ENCODE measurements at places on chromosomes 11 and 22. TPM values are rescaled to one million over a fixed set of nuclear protein-coding genes. Genes with fewer than 3 reads are reported as not detected.

Gene SLC22A12
- total RNA-seq = not detected

GRCh38 chr11:84901991-84902390 is 725.2 kb downstream of the DLG2 start:
- DNase-seq = no peak

DNA sequence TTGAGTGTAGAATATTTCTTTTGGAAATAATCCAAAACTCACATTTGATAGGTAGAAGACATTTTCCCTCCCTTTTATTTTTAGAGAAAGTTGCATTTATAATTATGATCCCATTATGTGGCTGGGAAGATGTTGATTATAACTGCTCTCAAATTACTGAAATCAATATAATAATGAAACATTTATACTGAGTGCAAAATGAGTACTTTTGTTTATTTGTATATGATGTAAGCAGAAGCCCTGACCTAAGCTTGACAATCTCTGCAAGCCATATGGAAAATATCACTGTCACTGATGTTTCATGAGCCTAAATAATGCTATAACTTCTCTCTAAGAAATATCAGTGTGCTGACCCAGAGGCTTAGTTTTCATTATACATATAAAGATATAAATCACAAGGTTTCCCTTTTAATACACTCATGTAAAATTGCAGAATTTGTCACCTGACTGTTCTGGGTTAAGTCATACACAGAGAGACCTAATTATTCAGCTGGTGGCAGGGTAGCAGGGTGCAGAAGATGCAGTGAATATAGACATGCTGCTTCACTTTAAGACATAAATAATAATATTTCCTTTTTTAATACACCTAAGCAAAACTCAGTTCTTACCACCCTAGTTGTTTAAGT is 99.2 kb downstream of the BBOX1 start:
- no peak for DNase-seq

- peak; percentile 67 for DNase-seq
Measured at GRCh38 chr22:36702842-36703215, 723 bp downstream of the CACNG2 start.

DNA sequence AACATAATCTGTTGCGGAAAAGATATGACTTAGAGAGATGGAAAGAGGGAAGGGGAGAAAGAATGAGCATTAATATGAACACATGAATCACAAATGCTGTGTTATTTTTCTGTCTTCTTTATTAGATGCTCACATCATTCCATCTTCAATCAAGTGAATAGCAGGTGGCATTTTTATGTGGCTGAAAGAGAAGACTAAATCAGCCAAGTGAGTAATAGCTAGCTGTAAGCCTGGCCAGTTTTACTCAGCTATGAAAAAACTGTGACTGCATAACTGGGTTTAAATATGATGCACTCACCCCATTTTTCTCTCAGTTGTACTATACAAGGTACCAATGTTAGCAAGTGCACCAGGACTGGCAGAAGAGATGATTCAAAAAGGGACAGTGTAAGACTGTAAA is 571.1 kb downstream of the JRKL start:
- DNase-seq = no peak

- DNase-seq = no peak
Measured at GRCh38 chr11:5367448-5368074, 16.1 kb upstream of the OR51M1 start.

DNA sequence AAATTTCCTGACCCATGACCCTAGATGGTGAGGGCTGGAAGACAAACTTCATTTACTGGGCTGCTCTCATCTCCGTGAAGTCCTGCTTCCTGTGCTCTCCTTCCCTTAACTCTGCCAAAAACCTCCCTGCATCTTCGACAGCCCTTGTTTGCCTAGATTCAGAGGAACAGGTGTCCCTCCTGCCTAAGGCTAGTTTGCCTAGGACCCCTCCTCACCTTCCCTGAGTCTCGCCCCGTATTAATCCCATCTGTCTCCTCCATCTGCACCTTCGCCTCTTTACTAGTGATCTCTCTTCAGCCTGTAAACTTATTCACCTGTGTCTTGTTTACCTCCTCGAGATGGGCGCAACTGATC is 33.1 kb downstream of the EIF3F start:
- DNase-seq = peak; percentile 46

Gene CD6
- total RNA-seq = not detected

DNA sequence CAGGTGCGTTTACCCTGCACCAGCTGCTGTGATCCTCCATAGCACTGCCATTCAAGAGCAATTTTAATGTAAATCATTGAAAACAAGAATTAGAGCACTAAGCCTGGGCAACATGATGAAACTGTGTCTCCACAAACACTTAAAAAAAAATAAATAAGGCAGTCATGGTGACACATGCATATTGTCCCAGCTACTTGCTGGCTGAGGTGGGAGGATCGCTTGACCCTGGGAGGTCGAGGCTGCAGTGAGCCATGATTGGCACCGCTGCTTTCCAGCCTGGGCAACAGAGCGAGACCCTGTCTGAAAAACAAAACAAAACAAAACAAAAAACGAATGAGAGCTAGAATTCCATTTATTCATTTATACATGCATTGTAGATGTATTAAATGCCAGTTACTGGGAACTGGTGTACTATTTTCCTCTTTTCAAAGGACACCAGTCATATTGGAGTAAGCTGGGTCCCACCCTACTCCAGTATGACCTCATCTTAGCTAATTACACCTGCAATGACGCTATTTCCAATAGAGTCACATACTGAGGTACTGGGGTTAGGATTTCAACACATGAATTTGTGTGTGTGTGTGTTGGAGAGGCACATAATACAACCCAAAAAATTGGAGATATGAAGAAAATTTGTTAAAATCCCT is 101.9 kb downstream of the MICAL2 start:
- no peak for DNase-seq

Gene VSIG10L2
- total RNA-seq = not detected

Gene MYEOV
- 2.0 TPM for total RNA-seq

DNA sequence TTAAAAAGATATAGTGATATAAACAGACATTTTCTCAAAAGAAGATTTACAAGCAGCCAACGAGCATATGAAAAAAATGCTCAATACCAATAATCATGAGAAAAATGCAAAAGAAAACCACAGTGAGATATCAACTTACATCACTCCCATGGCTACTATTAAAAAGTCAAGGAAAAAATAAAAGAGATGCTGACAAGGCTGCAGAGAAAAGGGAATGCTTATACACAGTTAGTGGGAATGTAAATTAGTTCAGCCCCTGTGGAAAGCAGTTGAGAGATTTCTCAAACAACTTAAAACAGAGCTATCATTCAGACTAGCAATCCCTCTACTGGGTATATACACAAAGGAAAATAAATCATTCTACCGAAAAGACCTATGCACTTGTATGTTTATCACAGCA is 97.1 kb upstream of the CARD18 start:
- no peak for DNase-seq

- DNase-seq = no peak
Measured at GRCh38 chr11:72635309-72635915, 38.8 kb downstream of the PDE2A start.

Gene SAA1
- total RNA-seq = not detected

Gene FZD4
- total RNA-seq = 4.3 TPM

GRCh38 chr11:84260862-84261261 is 974.7 kb upstream of the CCDC90B start:
- no peak for DNase-seq

- DNase-seq = no peak
Measured at GRCh38 chr22:31723723-31724122, 26.2 kb downstream of the PRR14L start.

Gene FERMT3
- total RNA-seq = 0.80 TPM

- no peak for DNase-seq
Measured at GRCh38 chr11:75591966-75592365, 29.9 kb downstream of the SERPINH1 start.

GRCh38 chr22:41513391-41513790 is 30.9 kb downstream of the POLR3H start:
- DNase-seq = no peak

- DNase-seq = no peak
Measured at GRCh38 chr11:66157182-66157864, 87.3 kb downstream of the PACS1 start.

Gene OR52E8
- total RNA-seq = not detected

DNA sequence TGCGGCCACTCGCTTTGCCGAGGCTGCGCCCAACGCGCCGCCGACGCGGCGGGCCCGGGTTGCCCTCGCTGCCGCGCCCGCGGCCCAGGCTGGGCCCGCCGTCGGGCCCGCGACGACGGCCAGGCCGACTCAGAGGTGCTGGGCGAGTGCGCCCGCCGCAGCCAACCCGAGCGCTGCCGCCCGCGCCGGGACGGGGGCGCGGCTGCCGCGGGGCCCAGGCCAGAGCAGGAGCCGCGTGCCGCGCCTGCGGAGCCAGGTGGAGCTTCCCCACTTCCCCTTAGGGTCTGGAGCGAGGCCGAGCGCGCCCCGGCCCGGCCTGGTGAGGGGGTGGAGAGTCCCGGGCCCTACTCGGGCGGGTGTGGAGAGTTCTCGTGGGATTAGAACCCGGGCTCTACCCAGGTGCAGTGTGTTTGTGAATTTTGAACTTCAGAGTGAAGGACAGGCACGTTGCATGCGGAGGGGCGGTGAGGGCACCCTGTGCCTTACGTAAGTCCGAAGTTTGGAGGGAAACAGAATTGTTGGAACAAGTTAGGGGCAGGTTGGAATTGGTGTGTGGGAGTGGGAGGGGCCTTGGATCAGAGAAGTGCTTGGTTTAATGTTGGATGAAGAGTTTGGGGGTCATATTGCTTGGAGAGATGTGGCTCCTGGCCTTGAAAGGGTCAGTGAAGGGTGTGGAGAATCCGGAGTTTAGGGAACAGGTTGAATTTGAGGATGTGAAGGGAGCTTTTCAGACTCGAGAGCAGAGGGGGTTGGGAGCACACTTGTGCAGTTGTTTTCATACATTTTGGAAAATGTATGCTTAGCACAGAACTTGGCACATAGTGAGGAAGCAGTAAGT is 697 bp downstream of the RNF169 start:
- DNase-seq = peak; percentile 90
